ENCODE measurements at places on chromosomes 3 and 15.

DNA sequence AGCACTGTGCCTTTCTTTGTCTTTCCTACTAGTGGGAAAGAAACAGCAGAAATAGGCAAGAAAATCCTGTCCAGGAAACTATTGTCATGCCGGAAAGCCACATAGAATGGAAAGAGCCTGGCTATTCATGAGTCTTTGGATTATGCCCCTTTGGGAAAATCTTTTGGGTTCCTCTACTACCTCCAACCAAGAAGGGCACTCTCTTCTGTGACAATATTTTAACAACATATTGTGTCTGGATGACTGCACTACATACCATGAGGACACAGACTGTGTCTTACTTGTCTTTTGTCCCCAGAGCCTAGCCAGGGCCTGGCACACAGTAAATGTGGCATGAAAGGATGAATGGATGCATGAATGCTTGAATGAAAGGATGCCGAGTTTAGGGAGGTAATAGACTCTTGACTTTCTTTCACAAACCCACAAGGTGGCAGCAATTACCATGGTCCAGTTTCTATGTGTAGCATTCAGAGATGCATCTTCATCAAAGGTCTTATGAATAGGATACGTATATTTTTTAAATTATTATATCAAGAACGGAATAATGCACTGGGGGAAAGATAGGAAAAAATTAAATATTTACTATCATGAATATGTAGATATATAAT, 30.3 kb downstream of the ARL14 start:
- peak; percentile 45 for DNase-seq

GRCh38 chr3:18238746-18239331, 186.3 kb downstream of the SATB1 start:
- peak; percentile 15 for DNase-seq

GRCh38 chr3:176937994-176938393, 259.3 kb downstream of the TBL1XR1 start:
- DNase-seq, result no peak

DNA sequence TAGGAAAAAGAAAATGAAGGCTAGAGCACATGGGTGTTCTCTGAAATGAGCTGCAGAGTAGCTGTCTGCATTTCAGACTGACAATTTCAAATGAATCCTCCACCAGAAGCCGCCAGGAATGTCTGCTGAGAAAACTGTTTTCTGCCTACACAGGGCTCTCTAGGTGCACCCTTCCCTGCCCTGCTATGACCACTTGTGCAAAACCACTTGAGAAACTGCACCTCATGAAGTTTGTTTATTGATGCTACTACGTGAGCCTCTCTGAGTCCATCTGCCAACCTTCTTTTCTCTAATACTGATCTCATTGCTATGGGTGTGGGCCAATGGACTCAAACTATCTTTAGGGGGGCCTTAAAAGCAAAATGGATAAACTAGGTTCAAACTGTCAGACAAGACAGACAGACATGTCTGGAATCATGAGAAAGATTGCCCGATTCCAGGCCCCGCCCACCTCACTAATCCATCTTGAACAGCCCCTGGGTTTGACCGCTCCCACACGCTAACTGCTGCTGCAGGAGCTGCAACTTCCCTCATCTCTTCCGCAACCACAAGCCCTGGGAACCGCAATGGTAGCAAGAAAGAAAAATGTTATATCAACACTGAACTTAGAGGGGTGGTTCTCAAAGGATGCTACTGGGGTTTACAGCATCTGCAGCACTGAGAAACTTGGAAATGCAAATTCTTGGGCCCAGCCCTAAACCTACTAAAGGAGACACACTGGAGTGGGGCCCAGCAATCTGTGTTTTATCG, 9.0 kb upstream of the CD47 start:
- DNase-seq, result no peak

DNA sequence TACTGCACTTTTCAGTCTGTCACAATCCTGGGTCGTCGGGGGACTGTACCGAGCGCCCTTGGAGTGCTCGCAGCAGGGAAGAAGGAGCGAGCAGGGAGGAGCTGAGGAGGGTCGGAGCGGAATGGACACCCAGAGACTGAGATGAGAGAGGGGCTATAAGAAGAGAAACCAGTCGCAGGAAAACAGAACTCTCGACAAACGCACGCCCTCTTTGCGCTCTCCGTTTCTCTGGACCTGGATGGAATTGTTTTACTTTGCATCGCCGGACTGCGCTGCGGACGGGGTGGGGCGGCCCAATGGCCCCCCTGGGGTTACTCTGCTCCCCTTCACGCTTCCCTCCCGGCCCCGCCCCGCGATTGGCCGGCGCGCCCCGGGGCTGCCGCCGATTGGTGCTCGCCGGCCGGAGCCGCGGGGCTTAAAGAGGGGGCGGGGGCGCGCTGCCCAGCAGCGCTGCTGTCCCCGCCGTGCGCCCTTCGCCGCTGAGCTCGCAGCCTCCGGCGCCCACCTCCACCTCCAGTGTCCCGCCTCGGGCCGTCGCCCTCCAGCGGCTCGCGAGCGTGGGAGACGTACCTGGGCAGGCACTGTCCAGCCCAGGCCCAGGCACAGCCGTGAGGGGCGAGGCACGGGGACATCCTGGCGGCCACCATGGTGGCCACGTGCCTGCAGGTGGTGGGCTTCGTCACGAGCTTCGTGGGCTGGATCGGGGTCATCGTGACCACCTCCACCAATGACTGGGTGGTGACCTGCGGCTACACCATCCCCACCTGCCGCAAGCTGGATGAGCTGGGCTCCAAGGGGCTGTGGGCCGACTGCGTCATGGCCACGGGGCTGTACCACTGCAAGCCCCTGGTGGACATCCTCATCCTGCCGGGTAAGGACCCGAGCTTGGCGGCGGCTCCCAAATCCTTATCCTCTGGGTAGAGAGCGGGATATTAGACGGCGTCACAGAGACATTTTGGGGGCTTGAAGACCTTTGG, at the start of gene CLDN11:
CLDN11 (plus strand) TSS at position 447 of the 977 bp plus-strand sequence; CDS start at position 646, 199 bp downstream.
- DNase-seq, result peak; percentile 84

DNA sequence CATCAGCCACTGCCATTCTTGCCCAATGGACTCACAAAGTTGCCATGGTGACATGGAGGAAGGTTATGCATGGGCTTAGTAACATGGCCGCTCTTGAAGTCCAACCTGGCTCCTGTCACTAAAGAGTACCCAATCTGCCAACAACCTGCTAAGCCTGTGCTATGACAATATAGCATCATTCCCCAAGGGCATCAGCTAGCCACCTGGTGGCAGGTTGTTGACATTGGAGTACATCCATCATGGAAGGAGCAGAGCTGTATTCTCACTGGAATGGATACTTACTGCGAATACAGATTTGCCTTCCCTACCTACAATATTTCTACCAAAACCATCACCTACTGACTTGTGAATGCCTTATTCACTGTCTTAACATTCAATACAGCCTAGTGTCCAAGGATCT, 138.9 kb upstream of the RORA start:
- DNase-seq, result no peak

DNA sequence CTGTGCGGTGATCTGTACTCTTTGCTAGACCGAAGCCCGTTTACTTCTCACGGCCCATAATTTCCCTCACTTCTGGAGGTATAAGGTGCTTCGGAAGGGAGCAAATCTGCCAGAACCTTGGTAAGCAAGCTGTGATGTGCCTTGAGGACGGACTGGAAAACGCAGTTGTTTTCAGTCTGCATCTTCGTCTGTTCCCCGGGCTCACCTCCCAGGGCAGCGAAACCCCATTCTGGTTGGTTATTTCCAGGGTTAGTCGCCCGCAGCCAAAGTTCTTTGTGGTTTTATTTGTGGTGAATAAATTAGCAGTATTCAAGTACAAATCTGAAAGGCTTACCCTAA, 401 bp downstream of the RAMAC start:
- DNase-seq, result no peak

- peak; percentile 34 for DNase-seq
These were observed 97.2 kb downstream of the CLDN1 start for GRCh38 chr3:190224863-190225692.

DNA sequence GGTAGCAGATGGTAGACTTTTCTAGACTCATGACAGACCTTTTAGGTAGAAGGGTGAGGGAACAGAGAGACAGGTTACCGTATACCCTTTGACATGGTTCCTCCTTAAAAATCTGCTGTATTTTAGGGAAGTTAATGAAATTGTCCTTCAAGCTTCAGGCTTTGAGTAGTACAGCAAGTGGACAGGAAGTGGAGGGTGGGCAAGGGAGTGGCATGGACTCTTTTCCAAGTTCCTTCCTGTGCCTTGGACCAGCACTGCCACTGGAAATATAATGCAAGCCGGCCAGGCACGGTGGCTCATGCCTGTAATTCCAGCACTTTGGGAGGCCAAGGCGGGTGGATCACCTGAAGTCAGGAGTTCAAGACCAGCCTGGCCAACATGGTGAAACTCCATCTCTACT, 156.1 kb upstream of the LRRFIP2 start:
- DNase-seq, result no peak

DNA sequence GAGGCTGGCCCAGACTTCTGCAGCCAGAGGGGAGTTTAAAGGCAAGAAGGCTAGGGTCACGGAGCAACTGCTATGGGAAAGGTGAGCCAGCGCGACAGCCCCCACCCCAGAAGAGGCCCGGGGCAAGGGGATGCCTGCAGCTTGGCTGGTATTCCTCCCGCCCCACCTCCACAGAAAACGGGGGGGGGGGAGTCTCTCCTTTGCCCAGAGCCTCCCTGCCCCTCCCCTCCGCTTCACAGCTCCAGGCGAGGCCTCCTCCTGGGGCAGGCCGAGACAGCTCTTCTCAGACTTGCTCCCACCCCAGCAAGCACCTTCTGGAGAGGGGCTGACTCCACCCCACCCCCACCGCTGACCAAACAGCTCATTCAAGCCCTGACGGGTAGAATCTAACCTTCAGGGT, 13.4 kb downstream of the ANP32A start:
- DNase-seq, result no peak

DNA sequence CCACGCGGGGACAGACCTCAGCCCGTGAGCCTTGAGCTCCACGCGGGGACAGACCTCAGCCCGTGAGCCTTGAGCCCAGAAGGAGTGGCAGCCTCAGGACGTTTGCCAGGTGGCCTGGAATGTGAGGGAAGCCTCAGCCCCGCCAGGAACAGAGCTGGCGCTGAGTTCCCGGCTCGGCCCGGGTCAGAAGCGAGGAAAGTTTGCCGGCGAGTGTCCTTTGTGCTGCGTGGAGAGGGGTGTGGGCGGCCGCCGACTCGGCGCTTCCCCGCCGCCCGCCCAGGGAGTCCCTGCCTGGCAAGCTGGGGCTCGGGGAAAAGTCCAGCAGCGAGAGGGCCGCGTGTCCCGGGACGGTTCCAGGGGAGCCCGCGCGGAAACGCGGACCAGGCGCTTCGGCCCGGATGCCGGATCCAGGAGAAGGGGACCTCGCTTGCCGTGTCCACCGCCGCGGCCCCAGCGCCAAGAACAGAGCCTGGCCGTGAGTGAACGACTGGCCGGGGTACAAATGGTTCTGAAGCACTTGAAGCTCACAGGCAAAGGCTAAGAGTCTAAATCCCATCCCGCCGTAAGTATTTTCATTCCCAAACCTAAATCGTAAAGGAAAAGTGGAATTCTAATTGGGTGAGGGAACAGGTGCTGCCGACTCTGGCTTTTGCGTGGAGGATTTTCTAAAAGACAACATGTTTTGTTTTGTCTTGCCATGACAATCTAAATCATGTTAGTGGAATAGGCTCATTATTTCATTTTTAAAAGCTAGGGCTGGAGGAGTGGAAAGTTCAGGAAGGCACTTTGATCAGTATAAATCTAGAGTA, 1.7 kb downstream of the LRRN1 start:
- no peak for DNase-seq

GRCh38 chr3:111923095-111923771, 55.6 kb upstream of the ABHD10 start:
- no peak for DNase-seq

DNA sequence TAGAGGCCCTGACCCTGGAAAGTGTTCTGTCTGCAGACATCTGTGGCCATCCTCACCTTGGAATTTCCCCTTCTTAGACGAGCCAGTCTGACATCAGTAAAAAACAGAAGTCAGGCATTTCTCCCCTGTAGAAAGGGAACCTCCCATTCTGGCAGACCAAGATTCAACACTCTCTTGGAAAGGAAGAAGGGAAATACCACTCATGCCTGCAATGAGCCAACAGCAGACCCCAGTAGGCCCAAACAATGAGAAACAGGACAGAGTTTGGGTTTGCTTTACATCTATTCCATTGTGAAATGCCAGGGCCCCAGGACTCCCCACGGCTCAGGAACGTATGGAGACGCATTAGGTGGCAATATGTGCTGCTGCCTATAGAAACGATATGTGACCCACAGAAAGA, 264.0 kb upstream of the NSMCE3 start:
- DNase-seq, result peak; percentile 12

- no peak for DNase-seq
These were observed 25.3 kb downstream of the CSPG5 start for GRCh38 chr3:47553407-47553806.

- DNase-seq, result no peak
These were observed 4.4 kb downstream of the ALPK3 start for GRCh38 chr15:84821501-84822021.

DNA sequence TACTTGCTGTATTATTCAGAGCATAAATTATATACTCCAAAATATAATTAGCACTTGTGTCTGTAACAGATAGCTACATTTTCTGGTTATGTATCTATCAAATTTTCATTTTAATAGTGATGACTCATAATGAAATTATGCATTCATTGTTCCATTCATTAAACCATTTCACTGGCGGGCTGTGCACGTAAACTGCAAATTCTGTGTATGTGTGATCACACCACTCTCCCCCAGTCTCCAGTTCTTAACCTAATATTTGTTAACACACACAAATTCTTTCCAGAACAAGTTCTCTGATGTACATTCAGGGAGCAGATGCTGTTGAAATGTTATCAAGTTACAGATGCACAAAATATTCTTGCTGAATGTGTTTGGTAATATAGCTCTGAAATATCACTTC, 3.8 kb upstream of the KCNMB2 start:
- DNase-seq, result peak; percentile 58

- DNase-seq, result no peak
These were observed 220.5 kb upstream of the SATB1 start for GRCh38 chr3:18645619-18646018.

DNA sequence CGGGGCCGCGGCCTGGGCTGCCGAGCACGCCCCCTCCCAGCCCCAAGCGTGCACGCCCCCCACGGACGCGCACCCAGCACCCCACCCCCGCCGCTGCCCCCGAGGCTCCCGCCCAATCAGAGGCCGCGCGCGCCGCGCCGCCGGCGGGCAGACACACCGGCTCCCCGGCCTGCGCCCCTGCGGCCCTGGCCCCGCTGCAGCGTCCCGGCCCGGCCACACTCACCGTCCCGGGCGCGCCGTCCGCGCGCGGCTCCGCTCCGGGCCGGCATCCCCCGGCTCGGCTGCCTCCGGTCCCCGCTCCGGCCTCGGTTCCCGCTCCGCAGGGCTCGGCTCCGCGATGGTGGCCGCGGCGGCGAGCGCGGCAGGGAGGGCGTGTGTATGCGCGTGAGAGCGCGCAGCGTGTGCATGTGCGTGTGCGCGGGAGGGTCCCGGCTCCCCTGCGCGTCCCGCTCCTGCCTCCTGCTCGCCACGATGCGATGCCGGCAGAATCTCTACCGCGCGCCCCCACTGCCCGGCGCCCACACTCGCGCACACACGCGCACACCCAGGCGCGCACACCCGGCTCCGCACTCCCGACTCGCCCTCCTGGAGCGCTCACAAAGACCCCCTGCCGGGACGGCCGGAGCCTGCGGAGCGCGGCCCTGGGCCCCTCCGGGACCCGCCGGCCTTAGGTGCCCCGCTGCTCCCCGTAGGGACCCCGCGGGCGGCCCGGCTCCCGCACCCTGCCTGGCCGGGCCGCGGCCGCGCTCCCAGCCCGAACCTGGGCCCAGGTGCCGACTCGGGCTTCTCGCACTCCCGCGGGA, 186.5 kb upstream of the LINGO1 start:
- no peak for DNase-seq

- DNase-seq, result no peak
These were observed 11.5 kb downstream of the HTD2 start for GRCh38 chr3:58317811-58318210.
